Epithelial cell of alveolus of lung (primary cell): ENCODE measurements at places on chromosomes 16 and 17. TPM values are rescaled to one million over a fixed set of nuclear protein-coding genes. Genes with fewer than 3 reads are reported as not detected.

Gene KRTAP4-3
- not detected in 2 replicates for total RNA-seq

Gene FOXC2
- 0.32 and 3.9 TPM in 2 replicates for total RNA-seq

Gene MYCBPAP
- 0.78 and 0.80 TPM in 2 replicates for total RNA-seq

Gene TNRC6C
- 3.5 and 9.6 TPM in 2 replicates for total RNA-seq

Gene TAT
- not detected in 2 replicates for total RNA-seq

Gene PABPN1L
- total RNA-seq: not detected in 2 replicates

Gene CRK
- 59.2 and 63.7 TPM in 2 replicates for total RNA-seq

Gene KIF18B
- 8.0 and 12.4 TPM in 2 replicates for total RNA-seq

Gene IL34
- total RNA-seq: 1.1 and 1.7 TPM in 2 replicates

Gene C17orf75
- total RNA-seq: 9.2 and 12.9 TPM in 2 replicates

Gene CIBAR2
- total RNA-seq: not detected in 2 replicates

Gene NPIPA8
- 3.7 and 9.1 TPM in 2 replicates for total RNA-seq

Gene FBXO39
- total RNA-seq: 0.52 TPM in 1 of 2 replicates, not detected in the other

Gene FGF11
- total RNA-seq: 2.1 and 7.3 TPM in 2 replicates

Gene MYOCD
- 1.3 TPM in 1 of 2 replicates, not detected in the other for total RNA-seq

Gene NOL11
- total RNA-seq: 36.1 and 37.2 TPM in 2 replicates
